ENCODE measurements at places on chromosomes 5 and 9.

DNA sequence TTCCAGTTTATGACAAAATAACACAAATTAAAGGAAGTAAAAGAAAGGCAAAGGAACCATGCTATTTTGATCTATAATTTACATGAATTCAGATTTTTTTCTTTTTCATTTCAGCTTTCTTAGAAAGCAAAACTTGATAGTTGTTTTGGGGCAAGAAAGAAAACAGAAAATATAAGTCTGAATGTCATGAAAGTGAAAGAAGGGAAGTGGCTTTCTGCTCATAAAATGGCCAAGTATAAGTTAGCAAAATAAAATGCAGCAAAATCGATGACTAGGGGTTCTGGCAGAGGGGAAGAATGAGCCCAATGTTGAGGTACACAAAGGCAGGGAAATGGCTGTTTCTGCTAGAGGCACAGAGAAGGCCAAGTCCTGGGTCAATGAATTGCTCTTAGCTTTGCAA is 3.0 kb upstream of the IFNW1 start:
- DNase-seq: no peak

DNA sequence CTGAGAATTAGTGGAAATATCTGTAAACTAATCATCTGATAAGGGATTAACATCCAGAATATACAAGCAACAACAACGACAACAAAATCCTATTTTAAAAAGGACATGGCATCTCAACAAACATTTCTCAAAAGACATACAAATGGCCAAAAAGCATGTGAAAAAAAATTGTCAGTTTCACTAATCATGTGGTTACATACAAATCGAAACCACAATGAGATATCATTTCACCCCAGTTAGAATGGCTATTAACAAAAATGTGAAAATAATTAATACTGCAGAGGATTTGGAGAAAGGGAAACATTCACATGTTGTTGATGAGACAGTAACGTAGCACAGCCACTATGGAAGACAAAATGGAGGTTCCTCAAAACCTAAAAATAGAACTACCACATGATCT is 69.5 kb downstream of the ERP44 start:
- DNase-seq: no peak

- DNase-seq: no peak
Measured at GRCh38 chr9:81314490-81314889, 374.9 kb downstream of the TLE1 start.

DNA sequence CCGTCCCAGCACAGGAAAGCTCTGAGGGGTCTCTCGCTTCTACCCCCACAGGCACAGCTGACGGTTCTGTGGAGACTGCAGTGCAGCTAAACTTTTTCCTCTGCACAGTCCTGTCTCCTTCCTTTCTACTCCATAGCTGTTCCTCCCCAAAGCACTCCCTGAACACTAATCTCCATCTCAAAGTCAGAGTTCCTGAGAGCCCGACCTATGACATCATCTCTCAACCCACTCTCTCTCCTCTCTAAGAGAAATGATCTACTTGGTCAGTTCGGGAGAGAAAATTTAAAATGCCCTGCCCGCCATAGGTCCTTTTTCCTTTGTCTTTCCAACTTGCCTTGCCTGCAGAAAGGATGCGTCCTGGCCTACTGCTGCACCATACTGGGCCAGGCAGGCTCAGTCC is 90.6 kb downstream of the FANCC start:
- DNase-seq: no peak

DNA sequence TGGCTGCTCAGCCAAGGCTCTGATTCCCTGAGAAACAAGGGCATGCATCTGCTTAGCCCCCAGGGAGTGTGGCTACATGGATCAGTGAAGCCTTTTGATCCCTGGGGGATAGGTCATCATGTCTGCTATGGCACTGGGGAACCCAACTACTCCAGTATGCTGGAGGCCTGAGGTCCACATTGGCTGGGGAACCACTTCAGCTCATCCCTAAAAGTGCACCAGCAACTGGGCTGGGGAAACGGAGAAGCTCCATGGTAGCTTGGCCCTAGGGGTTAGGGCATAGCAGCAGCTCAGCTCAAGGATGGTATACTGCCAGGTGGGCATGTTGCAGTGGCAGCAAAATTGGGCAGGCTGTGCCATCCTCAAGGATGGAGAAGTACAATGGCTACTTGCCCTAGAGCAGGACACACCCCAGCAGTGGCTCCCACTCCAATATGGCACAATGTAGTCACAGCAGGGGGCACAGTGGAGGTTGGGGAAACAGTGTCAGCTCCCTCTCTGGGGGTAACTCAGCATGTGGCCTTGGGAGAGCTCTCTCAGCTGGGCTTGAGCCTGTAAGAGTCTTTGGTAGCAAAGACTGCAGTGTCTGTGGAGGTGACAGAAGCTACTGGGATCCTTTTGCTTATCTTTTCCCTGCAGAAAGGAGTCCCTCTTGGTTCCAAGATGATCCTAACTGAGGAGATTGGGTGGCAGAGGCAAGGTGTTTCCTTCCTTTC is 111.5 kb upstream of the FSTL4 start:
- no peak for DNase-seq

- DNase-seq: no peak
Measured at GRCh38 chr5:156400231-156400986, 73.4 kb downstream of the SGCD start.

DNA sequence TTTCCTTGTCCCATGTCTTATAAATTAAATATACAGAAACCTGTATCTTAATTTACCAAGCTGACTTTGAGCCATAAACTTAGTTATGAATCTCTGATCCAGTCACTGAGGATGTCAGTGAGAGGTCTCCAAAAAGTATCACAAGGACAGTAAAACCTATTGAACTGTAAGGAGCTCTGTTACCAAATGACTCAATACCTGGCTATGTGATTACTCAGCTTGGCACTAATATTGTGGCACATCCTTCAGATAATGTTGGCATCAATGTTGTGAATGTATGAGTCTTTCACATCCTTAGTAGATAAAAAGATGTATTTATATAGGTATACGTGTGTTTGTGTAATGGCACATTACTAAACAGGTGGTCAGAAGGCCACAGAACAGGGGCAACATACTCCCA is 18.0 kb upstream of the CAPSL start:
- DNase-seq: no peak

DNA sequence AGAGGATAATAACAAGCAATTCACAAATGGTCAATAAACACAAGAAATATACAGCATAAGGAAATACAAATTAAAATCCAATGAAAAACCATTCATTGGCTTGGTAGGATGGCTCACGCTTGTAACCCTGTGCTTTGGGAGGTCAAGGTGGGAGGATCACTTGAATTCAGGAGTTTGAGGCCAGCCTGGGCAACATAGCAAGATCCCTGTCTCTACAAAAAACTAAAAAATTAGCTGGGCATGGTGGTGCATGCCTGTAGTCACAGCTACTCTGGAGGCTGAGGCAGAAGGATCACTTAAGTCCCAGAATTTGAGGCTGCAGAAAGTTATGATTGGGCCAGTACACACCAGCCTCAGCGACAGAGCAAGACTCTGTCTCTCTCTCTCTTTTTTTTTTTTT is 20.9 kb upstream of the UBAP1 start:
- DNase-seq: no peak

DNA sequence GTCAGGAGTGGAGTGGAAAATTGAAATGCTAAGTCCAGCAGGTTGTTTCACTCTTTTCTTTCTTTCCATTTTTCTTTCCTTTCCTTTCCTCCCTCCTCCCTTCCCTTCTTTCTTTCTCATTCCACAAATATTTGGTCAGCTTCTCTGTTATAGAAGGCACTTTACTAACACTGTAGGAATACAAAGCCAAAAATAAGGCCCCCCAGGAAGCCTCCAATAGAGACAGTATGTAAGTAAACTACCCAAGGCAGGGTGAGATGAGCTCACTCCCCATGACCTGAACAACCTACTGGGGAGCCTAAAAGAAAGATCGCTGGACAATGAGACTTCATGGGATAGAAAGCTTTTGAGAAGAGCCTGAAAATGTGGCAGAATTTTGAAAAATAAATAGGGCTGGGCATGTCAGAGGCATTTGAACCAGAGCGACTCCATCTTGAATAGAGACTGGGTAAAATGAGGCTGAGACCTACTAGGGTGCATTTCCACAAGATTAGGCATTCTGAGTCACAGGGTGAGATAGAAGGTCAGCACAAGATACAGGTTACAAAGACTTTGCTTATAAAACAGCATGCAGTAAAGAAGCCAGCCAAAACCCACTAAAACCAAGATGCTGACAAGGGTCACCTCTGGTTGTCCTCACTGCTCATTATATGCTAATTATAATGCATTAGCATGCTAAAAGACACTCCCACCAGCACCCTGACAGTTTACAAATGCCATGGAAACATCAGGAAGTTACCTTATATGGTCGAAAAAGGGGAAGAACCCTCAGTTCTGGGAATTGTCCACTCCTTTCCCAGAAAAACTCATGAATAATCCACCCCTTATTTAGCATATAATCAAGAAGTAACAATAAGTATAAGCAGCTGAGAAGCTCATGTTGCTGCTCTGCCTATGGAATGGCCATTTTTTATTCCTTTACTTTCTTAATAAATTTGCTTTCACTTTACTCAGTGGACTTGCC is 158.9 kb upstream of the EGFLAM start:
- DNase-seq: no peak

DNA sequence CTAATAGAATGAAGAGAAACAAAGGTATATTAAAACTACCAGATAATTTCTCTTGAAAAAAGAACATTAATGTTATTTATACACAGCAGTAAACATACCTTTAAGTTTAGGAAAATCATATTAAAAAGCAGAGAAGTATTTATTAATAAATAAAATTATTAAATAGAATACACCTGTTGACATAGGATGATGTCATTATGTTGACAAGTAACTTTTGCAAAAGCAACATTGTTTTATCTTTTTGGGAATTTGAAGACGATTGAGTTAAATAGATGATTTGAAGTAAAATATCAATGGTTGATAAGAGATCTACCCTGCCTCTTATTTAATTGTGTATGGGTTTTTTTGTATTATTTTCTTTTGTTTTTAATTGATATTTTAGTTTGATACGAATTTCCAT is 711.1 kb upstream of the NUDT12 start:
- DNase-seq: no peak

- DNase-seq: no peak
Measured at GRCh38 chr9:73155377-73155776, 3.7 kb downstream of the ANXA1 start.

- no peak for DNase-seq
Measured at GRCh38 chr5:66745297-66745696, 149.1 kb downstream of the MAST4 start.

GRCh38 chr5:142453932-142454331 is 129.1 kb upstream of the SPRY4 start:
- DNase-seq: no peak

DNA sequence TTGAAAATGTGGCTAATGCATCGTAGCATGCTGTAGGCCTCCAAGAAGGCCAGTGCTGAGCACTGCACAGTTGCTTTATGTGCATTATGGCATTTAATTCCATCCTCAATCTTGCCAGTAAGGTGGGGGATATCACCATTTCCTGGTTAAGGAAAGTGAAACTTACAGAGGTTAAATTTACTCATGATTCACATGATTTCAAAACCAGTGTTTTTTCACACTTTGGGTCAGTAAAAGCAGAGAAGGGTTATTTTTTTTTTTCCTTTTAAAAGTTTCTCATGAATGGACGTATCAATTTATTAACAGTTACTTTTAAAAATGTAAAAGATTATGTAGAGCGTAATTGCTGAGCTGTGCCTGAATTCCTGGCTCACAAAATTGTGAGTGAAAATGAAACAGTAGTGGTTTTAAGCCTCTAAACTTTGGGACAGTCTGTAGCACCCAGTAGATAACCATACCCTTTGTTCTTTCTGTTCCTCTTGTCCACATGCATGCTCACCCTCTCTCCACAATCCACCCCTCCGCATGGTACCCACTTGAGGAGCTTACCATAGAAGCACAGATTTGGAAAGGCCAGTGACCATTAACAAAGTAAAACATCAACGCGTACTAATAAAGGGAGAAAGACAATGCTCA is 21.2 kb downstream of the MAST4 start:
- DNase-seq: no peak

DNA sequence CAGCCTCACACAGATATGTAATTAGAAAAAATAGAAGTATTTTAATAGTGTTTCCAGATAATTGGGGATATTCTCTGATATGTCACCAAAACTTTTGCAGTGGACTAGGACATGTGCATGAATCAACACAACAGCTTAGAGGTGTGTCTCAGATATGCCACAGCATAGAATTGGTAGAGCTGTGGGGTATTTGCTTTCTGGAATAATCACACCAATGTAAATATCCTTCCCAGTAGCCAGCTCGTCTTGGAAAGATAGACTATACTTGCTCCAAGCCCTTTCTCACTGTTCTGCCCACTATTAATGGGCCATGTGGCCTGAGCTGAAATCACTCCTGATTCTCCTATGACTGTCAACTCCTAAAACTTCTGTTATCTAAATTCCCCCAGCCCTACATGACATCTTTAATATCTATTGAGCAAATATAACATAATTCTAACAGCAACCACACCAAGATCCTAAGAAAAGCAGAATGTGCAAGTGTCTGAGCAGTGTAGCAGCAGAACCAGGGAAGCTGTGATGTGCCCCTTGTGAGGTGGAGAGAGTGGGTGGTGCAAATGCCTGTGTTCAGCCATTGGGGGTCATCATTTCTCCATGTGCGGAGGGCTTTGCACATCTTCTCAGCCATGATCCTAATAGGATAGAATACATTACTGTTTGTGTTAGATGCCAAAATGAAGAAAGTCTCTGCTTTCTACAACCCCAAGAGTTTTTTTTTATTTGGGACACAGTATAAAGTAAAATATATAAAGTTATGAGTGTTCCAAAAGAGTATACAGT is 65.0 kb downstream of the MELK start:
- DNase-seq: no peak

DNA sequence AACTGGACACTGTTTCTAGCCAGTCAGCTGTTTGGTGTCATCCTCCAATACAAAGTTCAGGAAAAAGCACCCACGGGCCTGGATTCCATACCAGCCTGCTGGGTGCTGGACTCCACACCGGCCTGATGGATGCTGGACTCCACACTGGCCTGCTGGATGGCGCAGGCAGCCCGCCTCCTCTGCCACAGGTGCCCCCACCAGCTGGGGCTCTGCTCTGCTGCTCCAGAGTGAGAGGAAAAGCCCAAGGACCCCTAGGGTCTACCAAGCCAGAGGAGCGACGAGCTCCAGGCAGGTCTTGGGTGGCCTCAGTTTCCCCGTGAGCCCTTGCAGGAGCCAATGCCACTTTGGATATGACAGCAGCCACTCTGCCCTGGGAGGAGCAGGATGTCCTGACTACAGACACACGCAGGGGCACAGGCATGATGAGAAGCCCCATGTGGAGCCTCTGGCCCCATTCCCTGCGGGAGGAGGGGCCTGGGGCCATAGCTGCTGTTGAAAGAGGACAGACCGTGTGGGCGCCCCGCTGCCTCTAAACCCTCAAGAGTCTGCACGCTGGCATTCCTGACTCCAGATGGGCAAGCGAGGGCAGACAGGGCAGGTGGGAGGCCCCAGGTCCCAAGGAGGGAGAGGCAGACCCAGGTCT is 141.6 kb downstream of the OLFM1 start:
- no peak for DNase-seq

GRCh38 chr5:107425541-107426031 is 245.2 kb downstream of the EFNA5 start:
- DNase-seq: no peak

GRCh38 chr9:16763946-16764345 is 106.5 kb downstream of the BNC2 start:
- DNase-seq: no peak

GRCh38 chr9:117528225-117528624 is 113.4 kb upstream of the ASTN2 start:
- DNase-seq: no peak
